ENCODE measurements at places on chromosomes 7 and 10.

DNA sequence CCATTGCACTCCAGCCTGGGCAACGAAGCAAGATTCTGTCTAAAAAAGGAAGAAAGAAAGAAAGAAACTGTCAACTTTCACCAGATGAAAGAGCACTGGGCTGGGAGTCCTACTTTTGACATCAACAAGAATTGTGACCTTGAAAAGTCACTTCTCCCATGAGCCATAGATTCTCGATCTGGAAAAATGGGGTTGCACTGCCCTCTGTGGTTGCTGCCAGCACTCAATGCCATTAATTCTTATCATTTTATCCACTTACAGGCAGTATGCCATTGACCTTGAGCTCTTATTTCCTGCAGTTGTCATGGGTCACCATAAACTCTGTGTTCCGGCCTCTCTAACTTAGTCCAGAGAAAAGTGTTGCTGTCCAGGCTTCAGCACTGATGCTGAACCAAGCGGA is 137.2 kb downstream of the NOC3L start:
- DNase-seq: no peak

DNA sequence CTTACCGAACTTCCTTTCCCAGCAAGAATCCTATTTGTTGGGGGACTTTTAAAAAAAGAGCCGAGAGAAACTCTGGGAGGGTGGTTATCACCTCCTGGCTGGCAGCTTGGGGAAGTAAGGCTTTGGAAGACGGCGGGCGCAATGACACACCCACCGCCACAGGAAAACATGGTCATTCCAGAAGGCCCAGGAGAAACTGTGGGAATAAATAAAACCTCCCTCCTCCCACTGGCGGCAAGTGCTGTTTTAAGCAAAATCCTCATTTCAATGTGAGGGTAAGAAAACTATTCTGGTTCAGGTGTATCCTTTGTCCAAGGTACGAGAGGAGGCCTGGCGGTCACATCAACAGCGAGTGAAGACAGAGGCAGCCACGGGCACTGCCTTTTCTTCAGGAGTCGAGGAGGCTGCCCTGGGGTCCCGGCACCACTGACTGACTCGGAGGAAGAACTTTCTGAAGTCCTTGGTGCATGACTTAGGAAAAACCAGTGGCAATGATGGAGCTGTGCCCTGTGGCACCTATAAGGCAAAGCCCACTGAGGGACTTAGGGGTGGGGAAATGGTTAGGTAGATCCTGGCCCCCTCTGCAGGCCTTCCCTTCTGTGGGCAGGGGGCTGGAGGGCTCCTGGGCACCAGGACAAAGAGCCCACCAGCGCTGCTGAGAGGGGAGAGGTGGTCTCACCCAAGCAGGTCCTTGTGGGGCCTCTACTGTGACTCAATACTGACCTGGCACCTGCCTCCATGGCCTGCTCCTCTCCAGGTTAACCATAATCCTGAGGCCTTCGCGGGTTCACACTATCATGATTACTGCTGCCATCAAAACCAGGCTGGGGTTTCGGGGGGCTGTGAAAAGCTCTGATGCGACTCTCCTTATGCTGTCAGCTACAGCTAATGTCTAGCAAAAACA is 21.4 kb downstream of the DNAJB12 start:
- no peak for DNase-seq

DNA sequence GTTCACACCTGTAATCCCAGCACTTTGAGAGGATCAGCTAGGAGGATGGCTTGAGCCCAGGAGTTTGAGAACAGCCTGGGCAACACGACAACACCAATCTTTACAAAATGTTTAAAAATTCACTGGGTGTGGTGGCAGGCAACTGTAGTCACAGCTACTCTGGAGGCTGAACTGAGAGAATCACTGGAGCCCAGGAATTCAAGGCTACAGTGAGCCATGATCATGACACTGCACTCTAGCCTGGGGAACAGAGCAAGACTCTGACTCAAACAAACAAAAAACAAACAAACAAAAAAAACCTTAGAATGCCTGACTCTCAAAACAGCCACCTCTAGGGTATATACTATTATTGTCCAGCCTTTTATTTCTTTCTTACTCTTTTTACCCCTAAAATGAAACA is 56.5 kb upstream of the PAPSS2 start:
- no peak for DNase-seq

DNA sequence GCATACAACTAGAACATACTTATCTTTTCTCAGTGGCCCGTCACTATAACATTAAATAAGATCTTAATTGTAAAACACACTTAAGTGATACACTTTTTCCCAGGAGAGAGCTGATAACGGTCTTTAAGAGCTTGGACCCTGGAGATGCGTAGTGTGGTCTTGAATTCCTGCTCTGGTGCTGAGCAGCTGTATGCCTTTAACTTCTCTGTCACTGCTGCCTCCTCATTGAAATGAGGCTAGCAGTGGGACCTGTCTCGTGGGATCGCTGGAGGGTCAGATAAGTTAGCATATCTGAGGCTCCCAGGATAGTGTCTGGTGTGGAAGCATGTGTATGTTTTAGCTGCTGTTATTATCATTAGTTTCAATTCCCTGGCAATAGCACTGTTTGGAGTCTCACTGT is 194.9 kb downstream of the SDK1 start:
- no peak for DNase-seq

GRCh38 chr10:86964847-86965190 is 3.5 kb upstream of the ADIRF start:
- DNase-seq: no peak

GRCh38 chr10:548238-548901 is 141.1 kb downstream of the DIP2C start:
- DNase-seq: no peak

GRCh38 chr7:26499315-26499897 is 207.7 kb downstream of the SNX10 start:
- no peak for DNase-seq

- DNase-seq: no peak
These were observed 57.2 kb upstream of the COMTD1 start for GRCh38 chr10:75292794-75293445.

DNA sequence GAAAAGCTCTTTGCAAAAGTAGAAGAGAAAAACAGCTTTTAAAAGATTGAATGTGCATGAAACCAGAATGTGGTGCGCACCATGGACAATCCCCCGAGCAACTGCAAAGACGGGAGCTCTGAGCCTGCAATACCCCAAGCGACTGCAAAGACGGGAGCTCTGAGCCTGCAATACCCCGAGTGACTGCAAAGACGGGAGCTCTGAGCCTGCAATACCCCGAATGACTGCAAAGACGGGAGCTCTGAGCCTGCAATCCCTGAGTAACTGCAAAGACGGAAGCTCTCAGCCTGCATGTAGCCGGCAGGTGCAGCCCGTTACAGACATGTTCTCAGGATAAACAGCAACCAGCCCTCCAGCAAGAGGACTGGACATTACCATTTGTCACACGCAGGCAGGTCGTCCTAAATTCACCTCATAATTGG is 6.2 kb downstream of the ZNF775 start:
- no peak for DNase-seq

GRCh38 chr7:100122568-100122967 is 3.1 kb downstream of the CNPY4 start:
- no peak for DNase-seq

DNA sequence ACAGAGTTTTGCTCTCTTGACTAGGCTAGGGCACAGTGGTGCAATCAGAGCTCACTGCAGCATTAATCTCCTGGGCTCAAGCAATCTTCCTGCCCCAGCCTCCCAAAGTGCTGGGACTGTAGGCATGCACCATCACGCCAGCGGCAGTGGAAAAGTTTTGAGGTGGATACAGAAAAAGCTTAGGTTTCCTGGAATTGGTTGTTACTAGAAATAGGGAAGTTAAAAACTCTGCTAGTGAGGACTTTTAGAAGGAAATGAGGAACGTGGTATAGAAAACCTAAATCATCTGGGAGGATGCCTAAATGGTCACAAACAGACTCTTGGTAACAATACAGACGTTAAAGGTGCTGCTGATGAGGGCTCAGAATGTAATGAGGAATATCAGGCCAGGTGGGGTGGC is 10.9 kb upstream of the SNX8 start:
- no peak for DNase-seq

DNA sequence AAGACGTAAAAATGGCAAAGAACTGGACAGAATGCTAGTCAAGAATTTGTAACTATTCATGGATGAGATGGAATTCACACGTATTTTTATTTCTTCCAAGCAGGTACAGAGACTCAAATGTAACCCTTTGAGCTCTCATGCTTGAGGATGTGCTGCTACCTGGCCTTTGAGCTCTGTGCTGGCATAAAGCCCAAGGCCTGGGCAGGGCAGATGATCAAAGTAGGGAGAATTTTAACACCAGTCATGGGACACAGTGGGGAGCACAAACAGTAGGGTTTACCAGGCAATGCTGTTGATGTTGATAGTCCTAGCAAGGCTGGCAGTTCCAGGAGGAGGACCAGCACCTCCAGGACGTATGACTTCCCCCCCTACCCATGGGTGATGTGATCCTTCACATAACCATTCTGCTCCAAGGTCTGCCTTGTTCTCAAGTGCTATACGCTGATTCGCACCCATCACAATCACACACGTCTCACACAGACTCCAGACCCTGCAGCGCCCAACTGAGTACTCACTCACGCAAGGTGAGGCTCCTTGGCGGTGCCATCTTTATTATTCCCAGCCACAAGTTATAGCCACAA is 48.6 kb upstream of the DLG5 start:
- DNase-seq: no peak

DNA sequence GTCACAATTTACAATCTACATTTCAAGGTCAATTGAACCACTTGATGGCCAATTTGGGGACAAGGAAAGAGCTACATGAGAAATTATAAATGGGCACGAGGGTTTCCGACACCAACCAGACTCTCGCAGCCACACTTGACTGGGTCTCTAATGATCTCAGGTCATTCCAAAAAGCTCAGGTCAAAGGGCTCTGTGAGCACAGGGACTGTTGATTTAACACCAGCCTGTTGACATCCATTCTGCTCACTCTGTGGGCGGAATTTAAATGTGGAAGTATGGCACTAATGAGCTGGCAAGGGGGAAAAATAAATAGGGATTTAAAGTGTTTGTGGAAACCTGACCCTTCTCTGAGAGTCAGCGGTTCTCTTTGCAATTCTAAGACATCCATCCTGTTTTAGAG is 810.7 kb upstream of the AUTS2 start:
- DNase-seq: no peak

GRCh38 chr7:55344840-55345239 is 20.3 kb upstream of the LANCL2 start:
- no peak for DNase-seq

DNA sequence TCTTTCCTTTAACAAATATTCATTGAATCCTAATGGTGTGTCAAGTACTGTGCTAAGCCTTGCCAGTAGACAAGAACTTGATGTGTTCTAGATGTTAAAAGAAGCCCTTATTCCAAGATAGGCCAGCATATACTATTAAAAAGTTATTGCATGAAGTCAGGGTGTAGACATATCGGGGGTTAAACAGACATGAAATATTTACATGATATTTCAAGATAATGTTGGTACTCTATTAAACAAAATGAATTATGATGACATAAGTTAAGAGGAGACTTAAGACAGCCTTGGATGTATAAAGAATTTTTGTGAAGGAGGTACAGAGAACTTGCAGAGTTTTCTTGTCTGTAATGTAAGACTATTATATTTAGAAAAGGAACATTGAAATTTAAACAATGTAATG is 44.8 kb downstream of the HDAC9 start:
- no peak for DNase-seq

GRCh38 chr10:33939892-33940291 is 605.4 kb upstream of the NRP1 start:
- no peak for DNase-seq

- DNase-seq: no peak
These were observed 63.9 kb upstream of the GSDME start for GRCh38 chr7:24821045-24821753.

- no peak for DNase-seq
These were observed 25.5 kb upstream of the HPS1 start for GRCh38 chr10:98472196-98472595.

- no peak for DNase-seq
These were observed 157.4 kb upstream of the MAGI2 start for GRCh38 chr7:79610748-79611304.

DNA sequence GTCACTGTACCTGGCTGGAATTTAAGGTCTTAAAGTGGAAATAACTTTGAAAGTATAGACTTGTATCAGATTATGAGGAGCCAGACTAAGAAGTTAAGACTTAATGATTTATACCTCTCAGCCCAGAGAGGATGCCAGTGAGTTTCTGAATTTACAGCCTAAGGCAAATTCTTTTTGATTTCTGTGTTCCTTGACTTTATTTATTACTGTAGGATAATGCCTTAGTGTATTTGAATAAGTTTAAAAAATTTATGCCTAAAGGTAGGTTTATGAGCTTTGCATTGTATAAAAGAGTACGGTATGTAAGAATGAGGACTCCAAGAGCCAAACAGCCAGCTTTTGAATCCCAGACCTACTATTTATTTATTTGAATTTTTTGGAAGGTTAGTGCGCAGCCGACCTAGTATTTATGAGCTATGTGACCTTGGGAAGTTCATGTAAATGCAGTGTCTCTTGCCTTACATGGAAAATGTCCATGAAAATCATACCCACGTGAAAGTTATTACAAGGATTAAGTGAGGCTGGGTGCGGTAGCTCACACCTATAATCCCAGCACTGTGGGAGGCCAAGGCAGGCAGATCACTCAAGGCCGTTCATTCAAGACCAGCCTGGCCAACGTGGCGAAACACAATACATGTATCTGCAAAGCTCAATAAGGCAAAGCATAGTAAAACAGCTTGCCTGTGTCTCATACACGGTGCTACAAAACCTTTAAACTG is 174.6 kb downstream of the AUTS2 start:
- DNase-seq: no peak

GRCh38 chr10:91805110-91805838 is 7.0 kb downstream of the TNKS2 start:
- DNase-seq: no peak

DNA sequence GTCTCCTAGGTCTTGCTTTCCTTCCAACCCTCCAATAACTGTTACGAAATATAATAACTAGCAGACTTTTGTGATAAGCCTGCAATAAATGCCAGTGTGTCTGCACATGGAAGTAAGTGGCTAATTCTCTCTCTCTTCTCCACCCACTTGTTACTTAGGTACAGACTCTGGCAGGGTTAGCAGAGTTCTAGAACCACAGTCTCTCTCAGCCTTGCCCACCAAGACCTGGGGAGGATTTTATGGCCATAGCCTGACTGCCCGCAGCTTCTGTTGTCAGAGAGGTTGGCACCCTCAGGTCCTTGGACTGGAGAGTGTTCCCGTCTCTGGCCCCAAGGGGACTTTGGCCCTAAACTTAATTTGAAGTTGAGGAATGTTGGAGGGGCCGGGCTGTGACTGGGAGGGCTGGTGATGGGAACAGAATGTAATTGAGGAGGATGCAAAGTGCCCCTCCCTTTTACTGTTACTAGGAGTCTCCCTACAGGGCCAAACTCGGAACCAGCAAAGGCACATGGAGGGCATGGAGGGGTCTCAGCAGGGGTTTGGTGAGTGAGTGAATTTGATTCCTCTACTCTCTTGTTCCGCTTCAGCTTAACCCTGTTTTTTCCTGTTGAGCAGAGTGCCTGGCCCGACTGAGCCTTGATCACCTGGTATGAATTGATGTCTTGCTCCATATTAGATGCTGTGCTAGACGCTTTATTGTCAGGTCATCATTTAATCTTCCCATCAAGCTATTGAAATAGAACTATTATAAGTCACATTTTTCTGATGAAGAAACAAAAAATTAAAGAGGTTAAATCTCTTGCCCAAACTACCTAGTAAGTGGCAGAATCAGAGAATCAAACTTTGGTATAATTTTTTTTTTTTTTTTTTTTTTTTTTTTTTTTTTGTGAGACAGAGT is 37.0 kb upstream of the LCOR start:
- no peak for DNase-seq

Measured in progenitor cell of endocrine pancreas (in vitro differentiated cells).